ENCODE measurements at places on chromosomes 6 and 20.

GRCh38 chr20:52748285-52748932 lies 223.7 kb upstream of the TSHZ2 start:
- DNase-seq, result no peak

DNA sequence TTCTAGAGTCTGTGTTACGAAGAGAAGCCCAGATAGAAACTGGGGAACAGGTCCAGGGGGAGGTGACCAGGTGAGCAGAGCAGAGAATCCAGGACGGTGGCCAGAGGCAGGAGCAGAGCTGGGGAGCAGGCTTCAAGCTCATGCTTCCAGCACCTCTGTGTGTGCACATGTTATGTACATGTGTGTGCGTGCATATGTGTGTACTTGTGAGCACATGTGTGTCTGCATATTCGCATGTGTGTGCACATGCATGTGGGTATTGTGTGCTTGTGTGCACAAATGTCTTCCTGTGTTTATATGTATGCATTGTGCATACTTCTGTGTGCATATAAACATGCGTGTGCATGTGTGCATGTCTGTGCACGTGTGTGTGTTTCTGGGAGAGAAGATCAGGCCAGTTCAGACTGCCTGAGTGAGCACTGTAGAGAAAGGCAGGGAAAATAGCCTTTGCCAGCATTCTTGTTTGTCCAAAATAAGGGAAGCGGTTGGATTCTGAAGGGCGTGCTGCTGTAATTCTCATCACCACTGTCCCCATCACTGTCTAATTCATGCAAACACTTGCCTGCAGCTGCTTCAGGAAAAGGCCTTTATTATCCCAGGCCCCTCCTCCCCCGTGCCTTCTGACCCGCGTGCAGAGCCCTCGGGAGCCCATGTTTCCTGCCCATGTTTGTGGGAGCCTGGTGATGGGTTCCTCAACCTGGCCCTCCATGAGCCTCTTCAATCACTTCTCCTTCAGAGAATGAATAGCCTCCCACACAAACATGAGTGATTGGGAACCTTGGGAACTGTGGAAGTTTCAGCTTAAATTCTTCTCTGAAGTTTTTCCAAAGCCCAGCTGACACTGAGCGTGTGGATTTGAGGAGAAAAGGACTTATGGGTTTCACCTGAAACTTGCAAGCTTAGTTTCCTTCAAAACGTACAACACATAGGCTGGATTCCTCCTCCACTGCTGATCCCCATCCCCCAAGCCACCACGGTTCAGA lies 161.7 kb upstream of the AFDN start:
- DNase-seq, result no peak

GRCh38 chr6:144064402-144065212 lies 30.8 kb downstream of the SF3B5 start:
- no peak for DNase-seq

- DNase-seq, result no peak
Measured at GRCh38 chr6:68635706-68636513, 828 bp downstream of the ADGRB3 start.

All from GDM1 (cell line).